ENCODE measurements at places on chromosomes 3 and 15. TPM values are rescaled to one million over a fixed set of nuclear protein-coding genes. Genes with fewer than 3 reads are reported as not detected.

DNA sequence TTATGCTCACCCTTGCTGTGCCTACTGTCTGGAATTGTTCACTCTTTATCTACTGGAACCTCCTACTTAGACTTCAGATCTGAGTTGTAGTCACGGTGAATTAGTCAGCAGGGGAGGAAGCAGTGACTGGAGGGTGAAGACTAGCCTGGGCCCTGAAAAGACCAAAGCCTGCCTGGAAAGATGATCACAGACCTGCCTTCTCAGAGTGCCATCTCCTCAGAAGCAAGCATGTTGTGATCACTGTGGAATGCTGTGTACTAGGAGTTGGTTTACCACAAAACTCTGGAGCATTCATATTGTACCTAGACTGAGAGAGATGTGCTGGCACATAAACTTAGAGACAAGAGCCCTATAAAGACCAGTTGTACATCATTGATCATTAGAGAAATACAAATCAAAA, 100.7 kb upstream of the SCN10A start:
- H3K27ac ChIP-seq, result no peak overlapping the region
- H3K4me1 ChIP-seq, result no peaks in the 10 kb centered on the region
- H3K36me3 ChIP-seq, result no peaks in the 10 kb centered on the region
- DNase-seq, result no peak

DNA sequence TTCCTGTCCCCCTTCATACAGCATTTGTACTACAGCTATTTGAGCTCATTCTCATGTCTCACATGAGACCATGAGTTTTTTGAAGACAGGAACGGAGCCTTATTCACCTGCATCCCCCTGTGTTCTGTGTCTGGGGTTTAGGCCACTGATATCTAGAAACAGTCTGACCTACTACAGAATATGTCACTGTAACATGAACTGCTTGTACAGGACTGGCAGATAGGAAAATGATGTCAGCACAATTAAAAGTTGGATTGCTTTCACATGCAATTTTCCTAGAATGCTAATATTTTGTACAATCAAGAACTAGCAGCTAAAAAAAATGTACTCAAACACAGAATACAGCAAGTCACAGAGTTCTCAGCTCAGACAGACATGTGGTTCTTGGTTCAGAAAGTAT, 90.8 kb upstream of the FGF12 start:
- no peak overlapping the region for H3K4me3 ChIP-seq
- H3K27me3 ChIP-seq, result peaks cover 2% of the 10 kb centered on the region
- no peaks in the 10 kb centered on the region for H3K36me3 ChIP-seq
- peak overlapping the region; percentile 37 for H3K27ac ChIP-seq
- H3K4me1 ChIP-seq, result peaks cover 30% of the 10 kb centered on the region

DNA sequence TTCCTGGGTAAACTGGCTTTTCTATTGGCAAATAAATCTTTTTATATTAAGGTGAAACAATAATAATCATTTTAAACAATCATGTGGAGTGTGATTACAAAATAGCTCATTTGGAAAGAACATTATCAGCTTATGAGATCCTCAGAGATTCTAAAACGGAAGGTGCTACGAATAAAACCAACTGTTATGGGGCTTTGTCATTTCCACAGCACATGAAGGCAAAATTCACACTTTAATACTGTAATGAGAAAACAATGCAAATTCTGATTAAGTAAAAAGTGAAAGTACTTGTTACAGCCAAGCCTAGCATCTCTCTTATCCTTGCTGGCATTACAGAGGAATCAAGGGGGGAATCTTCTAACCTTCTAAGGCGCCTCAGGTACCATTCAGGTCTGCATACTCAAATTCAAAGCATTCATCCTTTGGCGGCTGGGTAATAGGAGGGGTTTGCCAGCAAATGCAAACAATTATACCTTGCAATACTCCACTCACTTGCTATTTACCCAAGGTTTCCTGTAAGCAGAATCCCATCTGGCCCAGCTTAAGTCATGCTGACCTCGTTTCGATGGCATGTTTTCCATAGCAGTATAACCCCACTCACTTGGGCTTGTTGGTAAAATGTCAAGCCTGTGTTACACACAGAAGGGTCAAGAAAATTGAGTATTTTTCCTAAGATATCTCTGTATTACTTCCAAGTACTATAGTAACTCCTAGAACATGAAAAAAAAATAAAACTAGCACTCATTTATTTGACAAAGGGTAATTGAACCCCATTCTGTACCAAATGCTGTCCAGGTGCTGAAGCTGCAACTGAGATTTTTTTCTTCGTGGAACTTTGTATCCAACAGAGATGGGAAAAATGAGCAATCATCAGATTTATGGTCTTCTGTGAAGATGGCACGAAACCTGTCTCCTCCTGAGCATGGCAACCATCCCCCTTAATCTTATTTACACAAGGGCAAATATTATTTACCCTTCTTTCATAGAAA, 183.7 kb upstream of the LMCD1 start:
- H3K27me3 ChIP-seq, result no peaks in the 10 kb centered on the region
- no peak overlapping the region for H3K27ac ChIP-seq
- H3K4me3 ChIP-seq, result no peak overlapping the region

DNA sequence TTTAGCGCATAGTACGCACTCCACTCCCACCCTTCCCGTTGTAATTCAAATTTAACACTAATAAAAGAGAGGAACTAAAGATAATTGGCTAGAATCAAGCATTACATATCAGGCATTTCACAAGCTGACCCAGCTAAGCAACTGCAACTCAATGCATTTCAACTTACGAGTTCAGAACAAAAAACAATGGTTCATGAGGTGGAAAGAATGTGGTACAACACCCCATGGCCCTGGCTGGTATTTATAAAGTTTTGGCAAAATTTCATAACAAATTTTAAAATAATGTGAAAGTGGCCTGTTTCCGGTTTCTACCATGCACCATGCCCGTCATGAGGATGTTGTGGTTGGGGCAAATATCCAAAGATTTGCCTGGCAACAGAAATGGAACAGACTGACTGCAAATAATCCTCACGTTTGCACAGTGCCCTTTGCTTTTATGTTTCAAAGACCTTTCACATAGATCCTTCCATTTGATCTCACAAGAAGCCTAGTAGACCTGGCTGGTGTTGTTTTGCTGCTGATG, 455.3 kb upstream of the NR2F2 start:
- H3K27me3 ChIP-seq, result peaks cover 14% of the 10 kb centered on the region
- DNase-seq, result peak; percentile 48

GRCh38 chr3:54547051-54547450, 380.8 kb downstream of the LRTM1 start:
- no peaks in the 10 kb centered on the region for H3K36me3 ChIP-seq
- H3K4me1 ChIP-seq, result no peaks in the 10 kb centered on the region
- no peak overlapping the region for H3K4me3 ChIP-seq
- no peak for DNase-seq

DNA sequence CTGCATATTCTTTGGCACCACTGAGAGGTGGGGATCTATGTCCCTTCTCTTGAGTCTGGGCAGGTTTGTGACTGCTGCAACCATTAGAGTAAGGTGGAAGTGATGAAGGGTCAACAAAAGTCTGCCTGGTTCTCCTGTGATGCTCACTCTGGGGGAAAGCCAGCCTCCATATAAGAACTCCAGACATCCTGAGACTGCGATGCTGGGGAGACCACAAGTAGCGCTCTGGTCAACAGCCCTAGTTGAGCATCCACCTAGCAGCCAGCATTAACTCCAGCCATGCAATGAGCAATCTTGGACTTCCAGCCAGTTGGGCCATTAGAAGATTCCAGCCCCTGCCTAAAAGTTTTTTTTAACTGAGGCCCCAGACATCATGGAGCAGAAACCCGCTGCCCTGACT, 62.8 kb downstream of the SCN11A start:
- no peak overlapping the region for H3K27ac ChIP-seq
- no peak overlapping the region for H3K4me3 ChIP-seq
- peaks cover 3% of the 10 kb centered on the region for H3K27me3 ChIP-seq
- no peak for DNase-seq

DNA sequence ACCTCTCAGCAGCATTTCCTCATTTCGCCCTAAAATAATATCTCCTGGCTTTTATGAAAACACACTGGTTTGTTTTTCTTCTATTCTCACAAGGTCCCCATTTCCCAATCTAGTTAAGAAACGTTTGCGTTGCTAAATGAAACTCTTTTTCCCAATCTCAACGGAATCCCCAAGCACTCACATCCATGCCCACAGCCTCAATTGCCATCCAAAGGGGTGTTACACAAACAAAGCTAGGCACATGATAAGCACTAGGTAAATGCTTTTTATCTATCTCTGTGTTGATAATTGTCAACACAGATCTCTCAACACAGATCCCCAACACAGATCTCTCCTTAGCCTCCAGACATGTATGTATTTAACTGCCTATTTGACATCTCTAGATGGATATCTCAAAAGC, 35.2 kb upstream of the TF start:
- H3K4me3 ChIP-seq, result no peak overlapping the region
- H3K27ac ChIP-seq, result no peak overlapping the region
- no peaks in the 10 kb centered on the region for H3K4me1 ChIP-seq
- H3K27me3 ChIP-seq, result peaks cover 21% of the 10 kb centered on the region
- no peak for DNase-seq
- no peaks in the 10 kb centered on the region for H3K36me3 ChIP-seq

DNA sequence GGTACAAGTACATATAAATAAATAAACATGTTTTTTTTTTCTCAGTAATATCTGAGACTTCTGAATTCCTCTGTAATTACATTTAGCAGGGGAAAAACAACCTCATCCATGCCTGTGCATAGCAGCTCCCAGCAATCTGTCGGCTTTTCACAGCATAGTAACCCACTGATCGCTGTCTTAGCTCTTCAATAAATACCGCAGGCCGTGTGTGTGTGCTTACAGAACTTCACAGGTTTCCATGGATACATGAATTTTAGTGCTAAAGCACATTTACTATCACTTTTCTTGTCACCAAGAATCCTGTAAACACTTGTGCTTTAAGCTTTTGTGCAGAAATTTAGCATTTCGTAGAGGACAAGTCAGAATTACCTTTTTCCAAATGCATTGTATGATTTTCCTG, 4.0 kb upstream of the PLAAT1 start:
- H3K4me3 ChIP-seq, result no peak overlapping the region
- DNase-seq, result no peak
- H3K27me3 ChIP-seq, result peaks cover 30% of the 10 kb centered on the region
- no peaks in the 10 kb centered on the region for H3K4me1 ChIP-seq

DNA sequence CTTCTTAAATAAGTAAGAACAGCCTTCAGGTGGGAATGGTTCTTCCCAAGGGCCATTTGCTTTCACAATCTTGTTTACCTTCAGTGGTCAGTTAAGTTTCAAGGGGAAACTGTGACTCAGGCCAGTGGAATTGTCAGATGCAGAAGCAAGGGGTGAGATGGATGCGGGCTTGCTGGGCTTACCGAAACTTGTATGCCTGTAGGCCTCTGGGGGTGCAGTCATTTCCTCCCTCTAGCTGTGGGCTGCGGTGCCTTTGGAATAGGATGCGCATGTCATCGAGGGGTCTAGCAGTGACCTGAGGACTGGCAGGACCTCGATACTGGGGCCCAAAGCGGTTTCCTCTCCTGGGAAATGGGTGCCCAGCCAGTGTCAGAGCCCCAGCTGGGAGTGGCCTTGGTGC, 121.6 kb downstream of the EEFSEC start:
- H3K27ac ChIP-seq, result no peak overlapping the region
- no peaks in the 10 kb centered on the region for H3K27me3 ChIP-seq
- no peak overlapping the region for H3K4me3 ChIP-seq
- no peak for DNase-seq
- no peaks in the 10 kb centered on the region for H3K4me1 ChIP-seq
- H3K36me3 ChIP-seq, result no peaks in the 10 kb centered on the region

Gene THPO
- total RNA-seq, result not detected

All from activated CD4-positive, alpha-beta T cell treated with anti-CD3 and anti-CD28 coated beads, Interleukin-2, amount 10 ng/mL, durations not matched to agents 7 days and 5 days (primary cell).